ENCODE measurements at places on chromosomes 4 and X.

DNA sequence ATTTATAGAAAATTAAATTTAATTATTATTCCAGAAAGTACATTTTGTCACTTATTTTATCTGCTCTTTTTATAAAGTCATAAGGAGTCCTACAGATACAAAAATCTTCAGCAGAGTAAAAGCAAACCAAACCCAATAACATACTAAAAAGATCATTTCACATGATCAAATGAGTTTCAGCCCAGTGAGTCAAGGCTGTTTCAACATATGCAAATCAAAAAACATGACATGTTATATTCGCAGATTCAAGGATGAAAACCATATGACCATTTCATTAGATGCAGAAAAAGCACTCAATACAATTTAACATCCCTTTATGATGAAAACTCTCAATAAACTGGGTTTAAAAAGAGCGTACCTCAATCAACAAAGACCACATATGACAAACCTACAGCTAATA lies 214.3 kb downstream of the FAT4 start:
- no peak for DNase-seq

DNA sequence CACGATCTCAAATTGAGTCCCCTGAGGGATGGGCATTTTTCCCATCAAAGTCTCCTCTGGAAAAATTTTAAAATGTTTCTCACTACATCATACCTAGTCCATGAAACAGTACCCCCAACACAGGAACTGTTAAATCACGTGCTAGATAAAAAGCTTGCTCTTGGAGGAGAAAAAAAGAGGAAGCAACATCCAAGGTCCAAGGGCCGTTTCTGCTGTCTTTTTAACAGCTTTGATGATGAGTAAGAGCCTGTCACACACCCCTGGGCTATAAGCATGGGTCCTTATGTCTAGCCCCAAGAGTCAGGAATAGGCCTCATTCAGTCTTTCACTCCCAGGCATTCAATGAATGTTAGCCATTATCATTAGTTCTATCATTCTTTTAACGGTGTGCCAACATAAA lies 128.9 kb downstream of the SH3KBP1 start:
- no peak for DNase-seq

- DNase-seq = no peak
Observed at GRCh38 chrX:72123471-72124185, 8.1 kb downstream of the RTL5 start.

DNA sequence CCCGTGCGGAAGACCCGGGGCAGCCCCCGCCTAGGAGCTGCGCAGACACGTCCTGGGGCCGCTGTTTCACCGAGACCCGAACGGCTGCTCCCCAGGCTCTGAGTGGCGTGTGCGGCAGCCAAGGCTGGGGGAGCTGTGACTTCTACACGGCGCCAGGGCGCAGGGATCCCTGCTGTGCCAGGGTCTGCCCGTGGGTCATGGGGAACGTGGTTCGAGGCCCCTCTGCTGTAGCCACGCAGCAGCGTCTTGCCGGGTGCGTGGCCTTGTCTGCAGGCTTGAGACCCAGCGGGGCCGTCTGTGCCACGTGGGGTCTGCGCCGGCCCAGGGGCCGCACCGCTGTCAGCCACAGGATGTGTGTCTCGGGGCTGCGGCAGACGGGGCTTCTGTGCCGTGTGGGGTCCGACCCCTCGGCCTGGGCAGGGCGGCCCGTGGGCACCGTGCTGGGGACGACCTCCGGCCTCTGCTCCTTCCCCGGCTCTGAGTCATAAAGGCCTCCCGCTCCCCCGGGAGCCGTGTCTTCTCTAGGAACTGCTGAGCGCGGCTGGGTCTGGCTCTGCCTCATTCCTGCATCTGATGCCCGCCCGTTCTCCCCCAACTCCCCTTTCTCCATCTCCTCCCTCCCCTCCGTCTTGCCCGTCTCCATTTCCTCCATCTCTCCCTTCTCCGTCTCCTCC lies 12.7 kb upstream of the GTPBP6 start:
- DNase-seq = no peak

GRCh38 chr4:20086067-20086798 lies 165.5 kb upstream of the SLIT2 start:
- DNase-seq = no peak
